ENCODE measurements at places on chromosomes 12 and 14.

DNA sequence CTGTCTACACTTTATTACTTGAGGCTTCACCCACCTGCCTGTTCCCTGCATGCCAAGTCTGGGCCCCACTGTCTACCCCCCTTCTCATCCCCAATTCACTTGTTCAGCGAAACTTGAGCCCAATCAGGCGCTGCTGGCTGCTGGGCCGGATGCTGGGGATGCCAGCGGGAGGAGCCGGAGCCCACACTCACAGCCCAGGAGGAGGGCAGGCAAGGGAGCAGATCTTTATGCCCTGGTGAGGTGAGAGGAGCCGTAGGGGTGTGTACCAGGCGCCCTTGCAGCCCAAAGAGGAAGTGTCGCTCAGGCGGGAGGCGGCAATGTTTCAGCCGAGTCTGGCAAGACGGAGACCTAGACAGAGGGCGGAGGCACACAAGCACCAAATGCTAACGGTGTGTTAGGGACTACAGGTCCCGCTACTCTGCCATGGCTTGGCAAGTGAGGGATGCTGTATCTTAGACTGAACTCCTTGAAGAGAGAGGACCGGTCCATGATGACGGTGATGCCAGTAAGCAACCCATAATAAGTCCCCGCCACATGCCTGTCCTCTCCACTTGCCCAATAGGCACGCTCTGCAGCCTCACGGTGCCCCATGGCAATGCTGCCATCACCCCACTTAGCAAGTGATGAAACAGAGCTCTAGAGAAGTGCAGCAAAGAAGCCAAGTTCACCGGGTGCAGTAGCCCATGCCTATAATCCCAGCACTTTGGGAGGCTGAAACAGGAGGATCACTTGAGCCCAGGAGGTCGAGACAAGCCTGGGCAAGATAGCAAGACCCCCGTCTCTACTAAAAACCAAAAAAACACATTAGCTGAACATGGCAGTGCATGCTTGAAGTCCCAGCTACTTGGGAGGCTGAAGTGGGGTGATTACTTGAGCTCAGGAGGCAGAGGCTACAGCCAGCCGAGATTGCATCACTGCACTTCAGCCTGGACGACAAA lies 41.6 kb downstream of the LRRC74A start:
- no peak for DNase-seq

GRCh38 chr12:68614105-68614679 lies 3.5 kb downstream of the RAP1B start:
- DNase-seq, result no peak

DNA sequence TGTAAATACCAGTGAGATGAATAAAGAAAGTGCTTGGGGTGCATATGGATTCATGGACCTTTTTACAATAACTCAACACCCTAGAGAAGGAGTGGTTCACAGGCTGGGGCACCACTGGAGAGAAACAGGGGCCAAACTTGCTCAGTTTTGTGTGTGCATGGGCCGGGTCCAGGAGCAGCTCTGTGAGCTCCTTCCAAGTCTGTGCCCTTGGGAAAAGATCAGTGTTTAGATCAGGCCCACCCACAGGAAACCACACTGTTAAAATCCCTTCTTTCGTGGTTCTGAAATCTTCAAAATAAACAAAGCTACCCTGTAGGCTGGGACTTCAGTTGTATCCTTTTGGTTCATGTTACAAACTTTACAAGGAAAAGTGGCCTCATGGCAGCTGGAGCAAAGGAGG lies 156.1 kb upstream of the TMEM260 start:
- no peak for DNase-seq

- no peak for DNase-seq
These were observed 52.5 kb upstream of the PPP2R5C start for GRCh38 chr14:101708853-101709532.

DNA sequence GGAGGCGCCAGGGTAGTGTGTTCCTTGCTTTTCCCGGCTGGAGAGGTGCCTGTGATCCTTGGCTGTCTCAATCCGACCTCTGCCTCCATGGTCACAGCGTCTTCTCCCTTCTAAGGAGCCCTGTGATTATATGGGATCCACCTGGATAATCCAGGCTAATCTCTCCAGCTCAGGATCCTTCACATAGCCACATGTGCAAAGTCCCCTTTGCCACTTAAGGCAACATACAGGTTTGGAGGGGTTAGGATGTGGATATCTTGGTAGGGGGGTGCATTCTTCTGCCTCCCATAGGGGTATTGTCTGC lies 1.2 kb upstream of the HVCN1 start:
- DNase-seq, result no peak

- DNase-seq, result no peak
These were observed 17.1 kb downstream of the SLC11A2 start for GRCh38 chr12:51009056-51009440.

- DNase-seq, result no peak
These were observed 75.5 kb upstream of the RERGL start for GRCh38 chr12:18165422-18165871.

DNA sequence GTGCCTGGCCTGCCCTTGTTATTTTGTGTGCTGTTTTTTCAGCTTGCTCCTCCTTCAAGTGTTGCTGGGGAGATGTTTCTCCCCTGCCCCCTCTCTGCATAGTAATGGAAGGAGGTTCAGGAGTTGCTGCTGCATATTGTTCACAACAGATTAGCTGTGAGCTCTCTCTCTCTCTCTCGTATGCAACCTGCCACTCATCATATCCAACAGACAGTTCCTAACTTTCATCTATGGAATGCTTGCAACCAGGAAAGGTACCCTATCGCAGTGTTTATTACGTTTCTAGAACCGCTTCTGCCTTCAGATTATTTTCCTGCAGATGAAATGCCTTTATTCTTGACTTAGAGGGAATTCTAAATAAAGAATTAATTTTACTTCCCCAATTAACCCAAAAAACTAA lies 372.9 kb downstream of the RMST start:
- no peak for DNase-seq

DNA sequence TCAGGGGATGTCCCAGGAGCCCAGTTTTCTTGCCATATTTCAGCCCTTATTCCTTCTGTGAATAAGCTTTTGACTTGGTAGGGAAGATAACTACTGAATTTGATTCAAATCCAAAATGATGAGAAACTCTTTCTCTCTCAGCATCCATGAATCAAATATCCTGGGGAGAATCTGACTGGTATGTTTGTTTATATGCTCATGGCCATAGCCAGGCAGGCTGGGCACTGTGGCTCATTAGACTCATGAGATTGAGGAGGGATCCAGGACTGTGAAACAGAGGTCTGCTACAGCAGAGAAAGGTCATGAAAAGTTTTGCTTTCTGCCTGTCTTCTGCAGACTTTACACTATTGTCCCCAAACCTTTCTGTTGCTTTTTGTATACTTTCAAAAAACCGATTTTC lies 346.4 kb upstream of the ATP2B1 start:
- no peak for DNase-seq

DNA sequence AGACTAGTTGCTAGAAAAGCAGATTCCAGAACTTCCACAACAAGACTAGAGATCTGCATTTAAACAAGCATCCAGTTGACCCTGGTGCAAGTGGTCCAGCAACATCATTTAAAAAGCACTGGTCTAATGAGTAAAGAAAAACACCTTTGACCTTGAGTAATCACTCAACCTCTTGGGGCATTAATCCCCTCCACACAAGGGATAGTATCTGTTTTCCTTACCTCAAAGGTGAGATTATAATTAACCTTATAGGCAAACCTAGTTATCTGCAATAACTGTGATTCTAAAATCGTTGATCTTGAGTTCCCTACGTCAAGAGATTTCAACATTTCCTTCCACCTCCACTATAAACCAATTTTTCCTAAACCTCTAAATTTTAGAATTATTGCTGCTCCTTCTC lies 1.1 kb downstream of the KDM5A start:
- no peak for DNase-seq

- DNase-seq, result no peak
These were observed 38.7 kb downstream of the LGR5 start for GRCh38 chr12:71478270-71478669.

GRCh38 chr14:39977198-39977597 lies 545.0 kb upstream of the FBXO33 start:
- no peak for DNase-seq

DNA sequence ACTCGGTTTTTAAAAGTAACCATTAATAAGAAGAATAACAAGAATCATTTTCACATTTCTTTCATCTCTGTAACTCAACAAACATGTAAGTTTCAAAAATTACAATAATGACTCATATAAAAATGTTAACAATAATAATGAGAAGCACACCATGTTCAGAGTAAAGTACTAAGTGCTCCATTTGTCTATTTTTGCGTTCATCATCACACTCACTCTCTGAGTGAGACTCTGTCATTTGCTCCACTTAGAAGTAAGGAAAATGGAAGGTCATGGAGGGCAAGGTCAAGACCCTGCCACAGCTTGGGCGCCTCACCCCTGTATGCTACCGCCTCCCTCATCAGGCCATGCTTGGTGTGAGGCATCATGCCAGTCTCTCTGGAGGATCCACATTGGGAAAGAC lies 129.9 kb downstream of the TMEM30B start:
- DNase-seq, result no peak

- DNase-seq, result no peak
These were observed 449 bp downstream of the THAP2 start for GRCh38 chr12:71664411-71665089.

DNA sequence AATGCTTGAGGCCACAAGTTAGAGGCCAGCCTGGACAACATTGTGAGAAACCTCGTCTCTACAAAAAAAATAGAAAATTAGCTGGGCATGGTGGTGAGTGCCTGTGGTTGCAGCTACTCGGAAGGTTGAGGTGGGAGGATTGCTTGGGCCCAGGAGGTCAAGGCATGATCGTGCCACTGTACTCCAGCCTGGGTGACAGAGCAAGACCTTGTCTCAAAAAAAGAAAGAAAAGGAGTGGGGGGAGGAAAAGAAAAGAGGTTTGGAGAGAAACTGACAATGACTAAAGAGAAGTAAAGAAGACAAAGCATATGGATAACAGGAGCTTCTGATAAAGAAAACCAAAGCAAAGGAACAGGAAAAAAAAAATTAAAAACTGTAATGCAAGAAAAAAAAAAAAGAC lies 37.4 kb upstream of the SELPLG start:
- no peak for DNase-seq

- no peak for DNase-seq
These were observed 56.7 kb downstream of the FBRSL1 start for GRCh38 chr12:132546647-132547046.

GRCh38 chr12:92002673-92003382 lies 142.8 kb downstream of the BTG1 start:
- no peak for DNase-seq

GRCh38 chr12:104347374-104348075 lies 44.0 kb downstream of the EID3 start:
- DNase-seq, result no peak

DNA sequence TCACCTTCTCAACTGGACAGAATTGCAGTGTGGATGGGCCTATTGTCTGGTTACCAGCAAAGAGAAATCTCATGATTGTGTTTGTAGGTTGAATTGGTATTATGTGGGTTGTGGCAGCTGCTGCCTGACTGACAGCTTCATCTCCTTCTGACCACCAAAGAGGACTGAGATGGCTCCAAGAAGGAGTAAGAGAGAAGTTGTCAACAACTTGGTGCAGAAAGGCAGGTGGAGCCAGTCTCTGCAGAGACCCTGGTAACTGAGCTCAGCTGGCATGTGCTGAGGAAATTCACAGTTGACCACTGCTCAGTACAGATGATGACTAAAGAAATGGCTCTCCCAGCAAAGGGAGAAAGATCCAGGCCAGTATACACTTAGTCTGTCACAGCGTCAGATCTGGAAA lies 240.0 kb upstream of the AMIGO2 start:
- no peak for DNase-seq

DNA sequence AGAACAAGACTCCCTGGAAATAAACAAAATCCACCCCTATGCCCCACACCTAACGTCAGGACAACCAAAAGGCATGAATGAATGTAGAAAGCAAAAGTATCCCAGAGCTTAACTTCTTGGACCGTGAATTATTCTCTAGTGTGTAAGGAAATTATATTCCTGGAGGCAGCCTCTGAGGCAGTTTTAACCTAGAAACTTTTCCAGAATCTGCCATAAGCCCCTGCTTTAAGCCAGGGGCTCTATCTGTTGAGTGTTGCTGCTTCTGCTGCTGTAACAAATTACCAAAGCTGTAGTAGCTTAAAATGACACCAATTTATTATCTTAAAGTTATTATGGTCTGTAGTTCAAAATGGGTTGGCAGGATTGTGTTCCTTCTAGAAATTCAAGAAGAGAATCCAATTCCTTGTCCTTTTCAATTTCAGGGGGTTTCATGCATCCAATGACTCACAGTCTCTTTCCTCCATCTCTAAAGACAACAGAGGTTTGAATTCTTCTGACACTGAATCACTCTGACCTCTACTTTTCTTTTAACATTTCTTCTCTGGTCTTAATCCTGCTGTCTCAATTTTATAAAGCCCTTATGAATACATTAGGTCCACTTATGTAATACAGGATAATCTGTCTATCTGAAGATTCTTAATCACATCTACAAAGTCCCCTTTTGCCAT lies 242.7 kb downstream of the ATXN7L3B start:
- no peak for DNase-seq

DNA sequence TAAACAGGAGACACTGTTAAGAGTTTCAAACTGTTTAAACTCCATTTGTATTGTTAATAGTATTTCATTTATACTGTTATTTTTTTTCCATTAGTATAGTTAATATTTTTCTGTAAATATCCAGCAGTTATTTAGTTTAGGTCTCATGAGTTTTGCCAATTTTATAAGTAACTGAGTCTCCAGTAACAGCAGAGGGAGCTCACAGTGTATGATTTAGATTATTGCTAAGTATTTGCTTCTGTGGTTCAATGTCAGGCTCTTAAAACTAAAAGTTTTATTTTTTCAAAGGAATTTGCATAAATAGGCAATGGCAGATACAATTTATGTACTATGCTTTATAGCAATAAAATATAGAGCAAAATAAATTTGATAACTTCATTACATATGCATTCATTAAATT lies 209.7 kb downstream of the ATXN7L3B start:
- no peak for DNase-seq

- no peak for DNase-seq
These were observed 742 bp downstream of the SPSB2 start for GRCh38 chr12:6872073-6873048.

GRCh38 chr14:92945959-92946846 lies 23.3 kb downstream of the CHGA start:
- DNase-seq, result no peak

GRCh38 chr14:103456167-103456835 lies 66.3 kb downstream of the CKB start:
- DNase-seq, result no peak

GRCh38 chr14:58059126-58059525 lies 92.9 kb downstream of the ARMH4 start:
- no peak for DNase-seq

- no peak for DNase-seq
These were observed 8.7 kb upstream of the TESPA1 start for GRCh38 chr12:54993181-54993835.

DNA sequence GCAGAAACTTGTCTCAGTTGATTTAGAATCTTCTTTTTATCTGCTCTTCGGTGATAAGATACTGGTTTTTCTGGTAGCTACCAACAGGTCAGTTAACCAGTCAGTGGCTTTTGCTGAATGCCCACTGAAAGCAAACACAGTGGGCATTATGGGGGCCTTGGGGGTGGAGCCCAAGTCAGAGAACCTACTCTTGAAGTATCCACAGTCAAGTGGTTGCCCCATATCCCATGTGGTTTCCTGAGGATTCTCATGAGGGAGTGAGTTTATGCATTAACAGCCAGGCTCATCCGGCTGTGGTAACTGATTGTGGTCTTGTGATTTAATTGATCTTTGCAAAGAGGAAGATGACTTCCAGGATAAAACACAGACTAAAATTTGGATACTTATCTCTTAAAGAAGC lies 83.7 kb downstream of the ST8SIA1 start:
- DNase-seq, result no peak
